ENCODE measurements at places on chromosomes 5 and 9.

- DNase-seq = no peak
Measured at GRCh38 chr9:90843525-90843924, 41.9 kb downstream of the SYK start.

- DNase-seq = no peak
Measured at GRCh38 chr5:113375480-113376060, 59.2 kb downstream of the TSSK1B start.

- DNase-seq = no peak
Measured at GRCh38 chr9:90546200-90546599, 96.4 kb downstream of the DIRAS2 start.

DNA sequence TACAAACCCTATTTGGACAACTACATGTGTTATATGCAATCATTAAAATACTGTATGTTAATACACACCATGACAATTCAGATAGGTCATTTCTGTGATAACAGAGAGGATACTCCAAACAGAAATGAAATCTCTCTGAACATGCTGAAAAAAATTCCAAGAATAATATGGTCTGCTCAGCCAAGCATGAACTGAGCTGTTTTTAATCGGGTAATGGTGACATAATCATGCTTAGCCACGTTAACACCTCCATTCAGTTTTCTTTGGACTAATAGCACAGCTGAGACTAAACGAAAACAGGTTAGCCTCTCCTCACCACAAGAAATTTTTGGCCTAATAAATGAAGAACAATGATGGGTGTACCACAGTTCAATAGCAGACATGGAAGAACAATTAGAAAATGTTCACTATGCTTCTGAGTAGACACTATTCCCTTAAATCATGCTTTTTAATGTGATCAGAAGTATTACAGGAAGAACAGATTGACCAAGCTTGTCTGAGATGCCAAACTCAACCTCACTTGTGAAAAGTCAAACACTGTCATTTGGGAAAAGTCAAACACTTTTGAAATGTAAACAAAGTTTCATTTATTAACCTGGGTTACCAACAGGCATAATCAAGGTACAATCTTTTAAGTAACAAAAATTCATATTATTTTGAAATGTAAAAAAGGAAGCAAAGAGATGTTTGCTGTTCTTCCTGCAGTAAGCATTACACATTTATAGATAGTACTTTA, 19.4 kb downstream of the RAB14 start:
- no peak for DNase-seq

- no peak for DNase-seq
Measured at GRCh38 chr5:142973932-142974331, 203.8 kb downstream of the ARHGAP26 start.

GRCh38 chr5:219460-219863, 1.3 kb downstream of the SDHA start:
- DNase-seq = peak; percentile 18

DNA sequence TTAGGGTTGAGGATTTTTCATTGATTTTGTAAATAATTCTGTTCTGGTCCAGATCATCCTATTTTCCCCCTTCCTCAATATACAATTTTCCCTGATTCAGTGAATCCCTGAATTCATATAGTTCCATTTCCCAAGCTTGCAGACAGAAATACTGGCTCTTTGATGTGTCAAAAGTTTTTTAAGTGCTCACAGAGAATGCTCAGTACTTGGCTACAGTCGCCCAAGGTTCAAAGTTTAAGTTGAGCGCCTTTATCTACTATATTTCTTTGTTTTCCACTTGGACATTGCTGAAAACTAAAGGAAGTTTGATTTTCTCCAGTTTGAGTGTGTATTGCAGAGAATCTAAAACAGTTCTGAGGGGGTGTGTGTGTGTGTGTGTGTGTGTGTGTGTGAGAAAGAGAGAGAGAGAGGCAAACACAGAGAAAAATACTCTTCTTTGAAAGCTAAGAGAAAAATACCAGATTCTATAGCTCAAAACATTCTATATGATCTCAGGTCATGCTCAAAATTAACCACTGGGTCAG, 136.2 kb upstream of the ACO1 start:
- no peak for DNase-seq

DNA sequence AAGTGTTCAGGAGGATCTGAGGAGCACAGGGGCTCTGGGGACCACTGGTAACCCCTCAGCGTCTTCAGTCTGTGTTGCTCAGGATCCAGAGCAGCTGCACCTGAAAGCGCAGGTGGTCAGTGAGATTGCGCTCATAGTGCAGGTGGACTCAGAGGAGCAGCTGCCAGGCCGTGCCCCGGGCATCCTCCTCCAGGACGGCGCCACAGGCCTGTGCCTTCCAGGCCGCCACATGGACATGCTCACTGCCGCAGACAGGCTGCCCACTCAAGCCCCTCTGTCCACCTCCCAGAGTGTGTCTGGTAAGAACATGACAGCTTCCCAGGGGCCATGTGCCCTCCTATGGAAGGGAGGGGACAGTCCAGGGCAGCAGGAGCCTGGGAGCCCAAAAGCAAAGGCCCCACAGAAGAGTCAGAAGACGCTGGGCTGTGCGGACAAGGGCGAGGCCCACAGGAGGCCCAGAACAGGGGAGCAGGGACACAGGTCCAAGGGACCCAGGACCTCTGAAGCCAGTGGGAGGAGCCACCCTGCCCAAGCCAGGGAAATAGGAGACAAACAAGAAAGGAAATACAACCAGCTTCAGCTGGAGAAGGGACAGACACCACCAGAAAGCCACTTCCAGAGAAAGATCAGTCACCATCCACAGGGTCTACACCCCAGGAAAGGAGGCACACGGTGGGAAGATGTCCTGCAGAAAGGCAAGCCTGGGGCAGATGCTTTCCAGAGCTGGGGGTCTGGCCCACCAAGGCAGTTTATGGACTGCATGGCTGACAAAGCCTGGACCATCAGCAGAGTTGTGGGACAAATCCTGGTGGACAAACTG, 5.2 kb downstream of the SPATA31E1 start:
- no peak for DNase-seq

DNA sequence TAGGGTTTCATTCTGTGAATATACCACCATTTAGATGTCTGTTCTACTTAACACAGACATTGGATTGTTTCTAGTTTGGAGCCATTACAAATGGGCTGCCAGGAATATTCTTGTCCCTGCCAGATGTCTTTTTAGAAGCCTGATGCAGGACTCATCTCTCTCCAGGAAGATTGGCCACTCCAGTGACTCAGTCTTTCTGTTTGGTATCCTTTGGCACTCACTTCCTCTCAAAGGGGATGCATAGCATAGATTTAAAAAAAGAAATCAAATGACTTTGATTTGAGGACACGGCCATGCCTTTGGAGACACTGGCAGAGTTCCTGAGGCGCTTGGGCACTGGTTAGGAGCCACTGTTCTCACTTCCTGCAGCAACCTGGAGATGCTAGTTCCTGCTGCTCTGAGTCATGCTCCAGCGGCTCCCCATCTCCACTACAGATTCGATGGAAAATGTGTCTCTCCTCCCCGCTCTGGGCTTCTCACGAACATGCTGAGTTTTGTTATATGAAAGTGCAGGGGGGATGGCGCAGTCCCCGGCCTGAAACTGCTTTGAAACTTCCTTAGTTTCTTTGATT, 3.5 kb upstream of the ZNF366 start:
- DNase-seq = no peak

DNA sequence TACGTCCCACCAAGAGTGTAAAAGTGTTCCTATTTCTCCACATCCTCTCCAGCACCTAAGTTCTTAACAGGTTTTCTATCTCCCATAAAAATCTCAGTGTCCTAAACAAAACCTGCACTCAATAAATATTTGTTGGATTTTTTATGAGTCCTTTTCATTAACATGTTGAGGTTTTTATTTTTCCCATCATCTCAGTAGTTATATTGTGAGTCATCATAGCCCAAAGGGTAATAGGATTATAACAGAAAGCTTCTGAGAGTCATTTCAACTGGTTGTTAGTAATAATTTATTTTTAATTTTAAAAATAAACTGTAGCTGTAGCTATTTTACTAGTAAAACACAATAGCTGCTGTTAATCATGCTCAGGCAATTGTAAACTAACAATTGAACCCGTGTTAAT, 331.6 kb upstream of the SLC30A5 start:
- DNase-seq = no peak

GRCh38 chr9:27506981-27507380, 17.1 kb upstream of the IFNK start:
- DNase-seq = no peak

DNA sequence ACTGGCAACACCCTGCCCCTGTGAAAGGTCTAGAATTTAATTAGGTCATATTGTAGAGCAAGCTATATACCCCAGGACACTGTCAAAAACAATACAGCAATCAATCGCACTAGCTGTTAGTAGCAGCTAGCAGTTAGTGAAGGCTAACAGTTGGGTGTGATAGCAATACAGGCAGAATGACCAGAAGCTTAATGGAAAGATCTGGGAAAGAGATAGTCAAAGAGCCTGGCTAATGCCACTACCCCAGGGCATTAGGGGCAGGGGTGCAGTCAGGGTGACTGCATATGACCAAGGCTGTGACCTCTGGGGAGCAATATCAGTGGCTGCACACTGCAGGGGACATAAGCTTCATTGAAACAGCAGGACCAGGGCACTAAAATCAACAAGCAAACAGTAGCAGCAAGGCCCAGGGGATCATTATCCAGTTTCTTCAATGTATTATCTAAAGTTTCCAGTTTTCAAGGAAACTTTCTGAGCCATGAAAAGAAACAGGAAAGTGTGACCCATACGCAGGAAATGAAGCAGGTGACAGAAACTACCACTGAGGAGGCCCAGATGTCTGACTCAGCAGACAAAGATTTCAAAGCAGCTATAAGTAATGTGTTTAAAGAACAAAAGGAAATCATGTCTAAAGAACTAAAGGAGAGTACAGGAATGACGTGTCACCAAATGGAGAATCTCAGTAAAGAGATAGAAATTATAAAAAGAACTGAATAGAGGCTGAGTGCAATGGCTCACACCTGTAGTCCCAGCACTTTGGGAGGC, 82.4 kb downstream of the ZNF354C start:
- DNase-seq = no peak

DNA sequence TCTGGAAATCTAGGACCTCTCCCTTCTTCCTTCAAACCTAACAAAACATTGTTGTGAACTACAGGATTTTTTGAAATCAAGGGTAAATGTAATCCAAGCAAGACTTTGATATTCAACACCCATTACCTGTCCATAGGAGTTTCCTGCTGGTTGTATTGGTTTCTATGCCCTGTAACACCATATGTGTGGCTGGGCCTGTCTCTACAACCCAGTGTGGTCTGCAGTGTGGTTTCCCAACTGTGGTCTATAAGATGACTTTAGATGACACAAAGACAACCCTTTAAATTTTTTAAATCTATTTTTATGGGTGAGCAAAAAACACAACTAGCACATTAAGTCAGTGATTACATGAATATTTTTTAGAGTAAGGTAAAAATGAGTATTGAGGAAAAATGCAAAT, 93.1 kb downstream of the SMIM15 start:
- no peak for DNase-seq

GRCh38 chr9:119368681-119369581, at the start of gene BRINP1:
BRINP1 (minus strand) TSS chr9:119369435; CDS start chr9:119313355, 56,080 bp downstream.
- no peak for DNase-seq

DNA sequence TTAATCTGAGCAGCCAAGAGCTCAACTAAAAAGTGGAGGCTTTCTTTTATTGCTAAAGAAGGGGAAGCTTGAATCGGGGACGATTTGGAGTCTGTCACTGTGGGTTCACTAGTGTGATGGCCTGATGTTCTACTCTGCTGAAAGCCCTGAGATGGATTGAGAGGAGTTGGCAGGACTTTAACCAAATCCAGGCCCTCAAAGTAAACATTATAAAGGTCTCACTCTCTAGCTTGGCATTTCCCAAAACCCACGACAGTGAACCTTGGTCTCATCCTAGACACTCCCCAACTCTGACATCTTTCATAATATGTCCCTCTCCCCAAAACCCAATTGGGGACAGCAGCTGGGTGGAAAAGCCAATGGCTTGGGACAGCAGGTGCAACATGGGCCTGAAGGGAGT, 32.7 kb downstream of the TMOD1 start:
- no peak for DNase-seq

DNA sequence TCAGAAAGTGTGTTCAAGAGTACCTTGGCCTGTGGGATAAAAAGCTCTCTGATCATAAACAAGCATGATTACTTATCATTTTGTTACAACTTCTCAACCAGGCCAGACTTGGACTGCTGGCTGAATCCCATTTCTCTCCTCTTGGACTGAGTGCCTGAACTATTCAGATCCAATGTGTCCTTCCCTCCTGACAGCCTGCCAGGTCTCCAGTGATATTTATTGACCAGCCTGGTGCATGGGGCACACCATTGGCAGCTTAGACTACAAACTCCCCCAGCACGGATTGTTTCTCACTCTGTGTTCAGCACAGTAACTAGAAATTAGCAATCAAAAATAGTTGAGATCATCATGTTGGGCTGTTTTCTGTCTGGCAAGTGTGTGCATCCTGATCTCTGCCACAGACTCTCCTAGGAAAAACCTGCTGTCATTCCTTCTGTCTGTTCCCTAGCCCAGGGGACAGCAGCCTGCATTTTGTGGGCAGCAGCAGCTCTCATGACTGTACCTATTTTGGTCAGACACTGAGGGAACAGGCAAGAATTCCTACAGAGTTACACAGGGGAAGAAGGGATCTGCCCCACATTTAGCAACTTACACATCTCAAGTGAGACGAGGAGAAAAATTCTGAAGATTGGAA, 348.1 kb downstream of the ADAMTS6 start:
- DNase-seq = no peak

DNA sequence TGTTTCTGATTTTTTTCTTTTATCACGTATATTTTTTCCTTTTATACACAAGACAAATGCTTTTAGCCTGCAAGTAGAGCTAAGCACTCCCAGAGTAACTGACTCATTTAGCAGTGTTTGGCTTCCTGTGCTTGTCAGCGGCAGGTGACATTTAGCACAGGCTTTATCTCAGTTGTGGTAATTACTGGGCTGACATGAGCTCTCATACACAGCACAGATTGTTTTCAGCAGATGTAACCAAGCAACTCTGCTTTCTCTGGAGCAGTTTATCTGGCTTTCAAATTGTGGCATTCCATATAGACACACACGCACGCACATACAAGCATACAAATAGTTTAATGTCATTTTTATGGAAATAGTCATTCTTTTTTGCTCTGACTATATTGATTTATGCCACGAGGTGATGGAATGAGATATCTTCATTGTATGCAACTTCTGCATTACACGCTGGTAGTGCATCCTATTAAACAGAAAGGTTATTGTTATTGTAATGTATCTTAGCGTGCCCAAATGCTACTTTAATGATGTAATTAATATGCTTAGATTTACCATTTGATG, 379.0 kb upstream of the GRAMD2B start:
- no peak for DNase-seq

DNA sequence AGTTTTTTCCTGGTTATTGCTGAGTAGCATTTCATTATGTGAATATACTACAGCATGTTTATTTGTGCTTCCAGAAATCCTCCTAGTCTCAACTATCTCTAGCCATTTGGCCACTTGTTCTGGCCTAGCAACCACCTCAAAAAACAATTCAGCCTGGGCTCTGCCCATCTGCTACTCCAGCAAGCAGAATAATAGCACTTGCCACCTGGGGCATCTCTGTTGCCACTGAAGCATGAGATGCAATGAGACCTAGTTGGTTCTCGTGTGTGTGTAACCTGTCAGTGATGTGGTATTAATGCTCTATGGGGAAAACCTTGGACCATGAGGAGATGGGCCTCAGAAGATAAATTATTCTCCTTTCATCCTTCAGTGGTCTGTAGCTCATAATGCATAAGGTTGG, 129.5 kb downstream of the RNF180 start:
- DNase-seq = no peak
